ENCODE measurements at places on chromosomes 2 and 18.
A peak's percentile ranks its signal among the peaks of the same experiment; 100 is the strongest.

DNA sequence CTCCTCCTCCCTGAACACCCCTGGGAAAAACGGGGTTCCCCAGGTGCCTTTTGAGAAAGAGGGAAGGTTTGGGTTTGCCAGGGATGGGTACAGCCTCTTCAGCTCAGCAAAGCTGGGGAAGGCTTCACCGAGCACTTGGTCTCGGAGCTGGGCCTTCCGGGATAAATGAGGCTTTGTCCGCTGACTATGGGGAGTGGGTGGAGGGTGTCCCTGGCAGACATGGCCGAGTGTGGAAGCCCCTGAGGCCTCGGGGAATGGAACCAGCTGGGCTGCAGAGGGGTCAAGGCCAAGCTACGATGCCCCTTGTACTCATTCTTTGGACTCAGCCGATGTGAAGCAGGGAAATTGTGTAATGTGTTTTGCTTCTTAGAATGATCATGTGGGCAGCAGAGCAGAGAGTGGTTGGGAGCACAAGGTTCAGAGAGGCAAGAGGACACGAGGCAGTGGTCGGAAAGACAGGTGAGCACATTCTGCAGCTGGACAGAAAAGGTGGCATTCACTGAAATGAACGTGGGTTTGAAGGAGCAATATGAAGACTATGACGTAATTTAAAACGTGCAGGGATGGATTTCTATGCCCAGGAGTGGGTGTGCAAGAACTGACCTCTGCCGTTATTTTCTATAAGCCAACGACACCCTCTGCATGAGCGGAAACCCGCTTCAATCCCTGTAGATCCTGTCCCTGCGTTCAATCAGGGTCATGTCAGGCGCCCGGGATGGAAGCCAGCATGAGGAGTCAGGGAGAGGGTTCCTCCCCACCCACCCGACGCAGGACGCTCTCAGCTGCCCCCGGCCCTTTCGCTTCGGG lies 142.6 kb downstream of the PXDN start:
- no peak for DNase-seq

DNA sequence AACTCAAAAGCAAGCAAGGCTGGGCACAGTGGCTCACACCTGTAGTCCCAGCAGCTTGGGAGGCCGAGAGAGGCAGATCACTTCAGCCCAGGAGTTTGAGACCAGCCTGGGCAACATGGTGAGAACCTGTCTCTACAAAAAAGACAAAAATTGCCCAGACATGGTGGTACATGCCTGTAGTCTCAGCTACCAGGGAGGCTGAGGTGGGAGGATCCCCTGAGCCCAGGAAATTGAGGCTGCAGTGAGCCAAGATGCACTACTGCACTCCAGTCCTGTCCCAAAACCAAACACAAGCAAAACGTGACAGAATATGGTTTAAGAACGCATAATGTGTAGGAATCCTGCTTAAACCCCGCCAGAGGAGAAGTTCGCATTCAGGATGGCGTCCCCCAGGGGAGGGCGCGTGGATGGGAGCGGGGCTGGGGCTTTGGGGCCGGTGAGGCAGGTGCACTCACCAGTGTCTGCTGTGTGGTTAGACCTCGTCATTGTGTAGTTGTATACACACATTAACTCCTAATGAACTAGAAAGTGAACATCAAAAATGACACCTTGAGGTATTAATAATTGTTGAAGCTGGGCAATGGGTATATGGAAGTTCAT lies 5.4 kb downstream of the COLEC11 start:
- no peak for DNase-seq

DNA sequence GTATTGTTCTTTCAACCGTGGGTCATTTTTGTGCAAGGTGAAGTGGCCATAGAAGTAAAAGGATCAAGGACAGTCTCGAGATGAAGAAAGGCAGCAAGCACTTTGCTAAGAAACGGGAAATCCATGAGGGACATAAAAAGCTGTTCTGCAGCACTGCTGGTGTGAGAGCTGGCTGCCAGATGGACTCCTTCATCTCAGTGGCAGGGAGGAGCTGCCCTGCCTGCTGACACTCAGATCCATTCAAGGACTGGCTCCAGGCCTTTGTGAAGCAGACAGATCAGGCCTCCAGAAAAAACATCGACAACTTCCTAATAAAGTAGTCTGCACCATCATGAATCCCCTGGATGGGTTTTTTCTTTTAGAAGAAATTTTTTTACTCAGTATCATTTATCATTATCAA lies 29.5 kb downstream of the RMC1 start:
- no peak for DNase-seq

GRCh38 chr2:46591562-46591961 lies 112.2 kb downstream of the TMEM247 start:
- DNase-seq: no peak

DNA sequence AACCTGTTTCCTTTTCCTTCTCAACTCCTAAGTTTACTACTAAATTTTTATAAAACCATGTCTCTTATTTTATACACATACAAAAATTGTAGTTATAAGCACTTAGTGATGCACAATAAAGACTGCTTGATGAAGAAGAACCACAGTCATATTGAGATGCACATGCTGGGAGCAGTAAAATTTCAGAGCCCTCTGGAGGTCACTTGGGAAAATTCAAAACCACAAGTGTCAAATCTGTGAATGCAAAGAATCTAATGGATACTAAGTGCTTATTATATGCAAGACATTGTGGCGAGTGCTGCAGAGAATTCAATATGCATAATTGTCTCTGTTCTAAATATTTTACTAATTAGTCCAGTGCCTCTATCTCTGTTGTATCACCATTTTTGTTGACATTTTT lies 180.5 kb downstream of the VWC2L start:
- DNase-seq: no peak

DNA sequence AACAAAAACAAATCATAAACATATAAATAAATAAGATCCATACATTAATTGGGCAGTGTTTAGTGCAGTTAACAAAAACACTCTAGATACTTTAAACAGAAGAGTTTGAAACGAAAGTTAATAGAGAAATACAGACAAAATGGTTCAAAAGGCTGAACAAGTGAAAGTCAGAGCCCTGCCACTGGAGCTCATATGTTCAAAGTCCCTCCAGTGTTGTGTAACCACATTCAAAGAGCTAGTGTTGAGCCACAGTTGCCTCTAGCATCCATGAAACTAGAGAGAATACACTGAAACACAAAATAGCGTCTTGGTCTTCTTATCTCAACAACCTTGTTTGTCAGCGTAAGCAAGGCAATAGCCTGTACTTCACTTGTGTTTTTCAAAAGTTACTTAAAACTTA lies 1309.8 kb upstream of the NRXN1 start:
- no peak for DNase-seq

GRCh38 chr2:54492335-54492734 lies 36.2 kb downstream of the SPTBN1 start:
- no peak for DNase-seq

DNA sequence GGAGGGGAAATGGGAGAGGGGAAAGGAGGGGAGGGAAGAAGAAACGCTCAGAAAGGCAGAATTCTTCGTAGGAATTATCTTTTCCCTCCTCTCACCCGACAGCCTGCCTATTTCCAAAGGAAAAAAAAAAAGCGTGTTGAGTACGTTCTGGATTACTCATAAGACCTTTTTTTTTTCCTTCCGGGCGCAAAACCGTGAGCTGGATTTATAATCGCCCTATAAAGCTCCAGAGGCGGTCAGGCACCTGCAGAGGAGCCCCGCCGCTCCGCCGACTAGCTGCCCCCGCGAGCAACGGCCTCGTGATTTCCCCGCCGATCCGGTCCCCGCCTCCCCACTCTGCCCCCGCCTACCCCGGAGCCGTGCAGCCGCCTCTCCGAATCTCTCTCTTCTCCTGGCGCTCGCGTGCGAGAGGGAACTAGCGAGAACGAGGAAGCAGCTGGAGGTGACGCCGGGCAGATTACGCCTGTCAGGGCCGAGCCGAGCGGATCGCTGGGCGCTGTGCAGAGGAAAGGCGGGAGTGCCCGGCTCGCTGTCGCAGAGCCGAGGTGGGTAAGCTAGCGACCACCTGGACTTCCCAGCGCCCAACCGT lies at the start of gene GAD1:
Gene GAD1, plus strand, starts transcription at position 384 of the 589 bp plus-strand sequence. CDS start 1,705 bp downstream, outside the sequence.
- DNase-seq: peak; percentile 34

GRCh38 chr18:42401131-42401673 lies 446.2 kb downstream of the PIK3C3 start:
- DNase-seq: no peak

DNA sequence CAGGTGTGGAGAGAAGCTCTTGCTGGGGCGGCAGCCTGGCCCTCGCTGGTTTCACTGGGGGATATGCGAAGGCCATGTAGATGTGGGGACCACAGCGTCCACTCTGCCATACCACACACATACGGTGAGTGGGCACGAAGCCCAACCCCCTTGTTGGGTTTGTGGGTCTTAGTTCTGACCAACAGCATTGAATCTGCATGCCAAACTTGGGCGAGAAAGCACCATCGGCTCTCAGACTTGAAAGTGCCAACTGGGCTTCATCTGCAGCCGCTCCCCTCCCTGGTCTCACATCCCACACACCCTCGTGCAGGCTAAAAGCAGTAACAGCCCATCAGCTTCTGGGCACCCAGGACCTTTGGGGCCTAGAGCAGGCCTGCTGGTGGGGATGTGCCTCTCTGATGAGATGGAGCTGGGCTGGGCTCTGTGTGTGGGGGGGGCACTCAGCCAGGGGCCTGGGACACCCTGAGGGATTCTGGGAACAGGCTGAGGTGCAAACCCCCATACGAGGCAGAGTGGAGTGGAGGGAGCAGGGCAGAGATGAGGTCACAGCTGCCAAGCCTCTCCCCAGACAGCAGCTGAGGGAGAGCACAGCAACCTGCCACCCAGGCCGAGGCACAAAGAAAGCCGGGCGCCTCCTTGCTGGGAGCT lies 264.4 kb downstream of the TWIST2 start:
- DNase-seq: no peak

DNA sequence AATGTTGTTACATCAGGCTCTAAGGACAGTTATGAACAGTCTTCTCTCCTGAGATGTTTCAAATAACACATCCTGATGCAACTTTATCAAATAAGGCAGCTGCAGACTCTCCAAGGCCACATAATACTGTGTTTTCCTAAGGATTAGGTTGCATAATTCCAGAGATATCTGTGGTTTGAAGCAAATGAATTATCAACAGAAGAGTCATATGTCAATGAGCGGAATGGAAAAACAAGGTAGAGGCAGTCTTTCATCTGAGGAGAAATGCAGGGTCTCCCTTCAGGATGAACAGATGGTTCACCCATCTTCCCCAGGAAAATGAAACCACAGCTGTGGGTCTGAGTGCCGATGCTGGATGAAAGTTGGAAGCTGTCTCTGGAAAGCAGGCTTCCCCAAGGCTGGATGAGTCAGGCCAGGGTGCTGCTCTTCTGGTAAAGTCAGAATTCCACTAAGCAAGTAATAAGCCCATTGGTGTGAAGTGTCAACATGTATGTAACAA lies 22.2 kb downstream of the LYG1 start:
- no peak for DNase-seq

DNA sequence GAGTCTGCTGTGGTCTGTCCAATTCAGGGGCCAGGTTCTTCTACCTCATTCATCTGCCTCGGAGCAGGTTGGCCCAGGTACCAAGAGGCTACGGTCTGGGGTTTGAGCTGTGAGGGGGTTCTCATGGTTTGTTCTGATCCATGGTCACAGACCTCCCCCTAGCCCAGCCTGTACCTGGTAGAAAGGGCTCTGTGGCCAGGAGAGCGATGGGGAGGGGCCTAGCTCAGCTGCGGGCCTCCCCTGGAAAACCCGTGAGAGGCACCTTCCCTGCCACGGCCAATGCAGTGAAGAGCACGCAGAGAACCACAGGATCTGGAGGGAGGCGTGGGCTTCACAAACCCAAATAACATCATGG lies 19.6 kb upstream of the ALLC start:
- no peak for DNase-seq

DNA sequence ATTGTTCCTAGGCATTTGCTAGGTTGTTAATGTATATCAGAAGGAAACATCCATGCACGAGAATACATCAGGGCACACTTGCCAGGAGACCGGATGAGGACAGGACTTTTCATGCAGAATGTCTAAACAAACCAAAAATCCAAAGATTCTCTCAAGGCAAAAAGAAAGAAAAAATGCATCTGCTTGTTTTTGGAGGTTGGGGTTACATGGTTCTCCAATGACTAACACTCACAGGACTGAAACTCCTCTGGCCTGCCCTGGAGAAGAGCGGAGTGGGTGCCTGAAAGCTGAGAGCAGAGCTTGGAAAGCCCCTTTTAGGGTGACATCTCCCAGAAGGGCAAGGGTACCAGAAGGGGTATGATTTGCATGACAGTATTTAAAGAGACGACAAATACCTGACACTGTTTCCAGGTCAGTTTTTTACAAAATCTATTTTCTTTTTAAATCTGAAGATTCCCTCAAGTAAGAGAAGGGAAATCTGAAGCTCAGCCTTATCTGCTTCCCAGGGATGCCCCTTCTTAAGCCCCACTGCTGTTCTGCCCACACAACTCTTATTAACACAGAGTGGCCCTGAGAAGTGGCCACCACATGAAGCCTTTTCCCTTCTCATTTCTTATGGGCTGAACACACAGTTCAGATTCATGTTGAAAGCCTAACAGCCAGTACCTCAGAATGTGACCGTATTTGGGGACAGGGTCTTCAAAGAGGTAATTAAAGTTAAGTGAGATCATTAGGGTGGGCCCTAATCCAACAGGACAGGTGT lies 216.4 kb downstream of the STK39 start:
- no peak for DNase-seq

GRCh38 chr2:203400805-203401585 lies 72.8 kb downstream of the ABI2 start:
- DNase-seq: no peak

GRCh38 chr2:32884346-32884745 lies 62.4 kb upstream of the LTBP1 start:
- DNase-seq: no peak

- peak; percentile 25 for DNase-seq
Measured at GRCh38 chr2:170361090-170361936, 183.4 kb downstream of the MYO3B start.

DNA sequence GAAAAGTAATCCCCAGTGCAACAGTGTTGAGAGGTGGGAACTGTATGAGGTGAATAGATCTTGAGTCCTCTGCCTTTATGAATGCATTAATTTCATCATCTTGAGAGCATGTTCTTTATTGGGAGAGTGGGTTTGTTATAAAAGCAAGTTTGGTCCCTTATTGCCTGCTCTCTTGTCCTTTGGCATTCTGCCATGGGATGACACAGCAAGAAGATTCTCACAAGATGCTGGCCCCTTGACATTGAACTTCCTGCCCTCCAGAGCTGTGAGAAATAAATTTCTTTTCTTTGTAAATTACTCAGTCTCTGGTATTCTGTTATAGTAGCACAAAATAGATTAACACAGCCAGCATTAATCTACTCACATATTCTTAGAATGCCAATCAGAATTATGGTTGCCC lies 108.6 kb downstream of the EHBP1 start:
- no peak for DNase-seq

GRCh38 chr2:183014005-183014404 lies 24.3 kb downstream of the NCKAP1 start:
- no peak for DNase-seq

Measured in activated naive CD8-positive, alpha-beta T cell treated with anti-CD3 and anti-CD28 coated beads, Interleukin-2, amount 50 U/mL, for 16 hours (primary cell).